NCI-H1436 treated with DMSO at 0.1 percent for 48 hours (cell line): ENCODE measurements at places on chromosomes 6 and 20.
A peak's percentile ranks its signal among the peaks of the same experiment; 100 is the strongest.

- no peak for DNase-seq
Observed at GRCh38 chr6:148027201-148027600, 315.4 kb upstream of the SASH1 start.

DNA sequence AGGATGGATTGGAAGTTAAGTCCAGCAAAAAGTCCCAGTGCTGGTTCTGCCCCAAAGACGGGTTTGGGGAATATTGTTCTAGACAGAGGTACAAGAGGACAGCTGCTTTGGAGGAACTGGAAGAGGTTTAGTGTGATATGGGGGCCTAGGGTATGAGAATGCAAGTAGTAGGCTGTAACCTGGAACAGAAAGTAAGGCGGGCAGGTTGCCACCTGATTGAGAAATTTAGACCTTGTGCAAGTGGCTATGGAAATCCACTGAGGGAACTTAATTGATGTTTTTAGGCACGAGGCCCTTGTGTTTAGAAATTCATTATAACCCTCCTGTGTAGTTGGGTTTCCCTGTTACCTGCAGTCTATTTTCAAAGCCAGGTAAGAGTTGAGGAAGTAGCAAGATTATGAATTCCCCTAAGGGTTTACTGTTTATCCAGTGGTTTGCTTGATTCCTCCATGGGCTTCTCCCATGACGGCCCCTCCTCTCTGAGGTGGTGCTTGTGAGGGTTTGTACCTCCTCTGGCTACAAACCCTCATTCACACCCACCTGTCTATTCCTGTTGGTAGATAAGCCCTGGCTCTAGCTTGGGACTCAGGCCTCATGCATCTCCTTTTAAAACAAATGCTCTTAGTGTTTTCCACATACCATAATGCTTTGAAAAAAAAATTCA is 42.0 kb upstream of the BCAS1 start:
- no peak for DNase-seq

DNA sequence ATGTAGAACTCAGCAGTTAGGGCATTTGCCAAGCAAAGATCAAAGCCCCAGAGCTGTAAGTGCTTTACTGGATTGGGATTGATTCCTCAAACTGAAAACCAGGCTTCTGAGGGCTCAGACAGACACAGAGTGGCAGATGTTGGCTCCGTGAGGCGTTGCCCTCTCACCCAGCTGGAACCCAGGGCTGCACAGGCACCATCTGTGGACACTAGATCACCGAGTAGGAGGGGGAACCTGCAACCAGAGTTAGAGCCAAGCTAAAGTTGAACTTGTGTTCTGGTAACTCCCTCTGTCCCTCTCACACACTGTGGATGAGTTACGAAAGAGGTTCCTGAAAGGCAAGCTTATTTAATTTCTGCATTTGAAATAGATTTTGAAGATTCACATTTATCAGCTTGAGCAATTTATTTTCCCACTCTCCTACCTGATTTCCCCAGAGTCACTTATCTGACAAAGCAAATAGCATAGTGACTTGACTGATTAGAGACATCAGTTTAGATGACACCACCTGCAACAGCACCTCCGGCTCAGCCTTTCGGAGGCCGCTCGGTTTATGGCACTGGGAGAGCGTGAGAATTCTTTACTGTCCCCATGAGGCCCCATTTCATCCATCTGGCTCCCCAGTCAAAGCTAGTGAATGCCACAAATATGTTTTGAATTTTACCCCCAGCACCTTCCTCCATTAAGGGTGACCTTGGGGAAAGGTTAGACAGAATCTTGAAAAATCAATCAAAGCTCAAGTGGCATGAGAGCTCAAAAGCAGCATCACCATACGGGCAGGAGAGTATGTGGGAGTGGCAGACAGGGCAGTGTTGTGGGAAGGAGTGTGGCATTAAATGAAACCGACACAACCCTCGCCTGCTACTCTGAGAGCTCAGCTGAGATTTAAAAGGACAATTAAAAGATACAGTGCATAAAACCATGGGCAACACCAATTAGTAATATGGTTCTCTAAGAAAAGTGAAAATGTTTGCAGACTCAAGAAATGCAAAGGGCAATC is 48.5 kb downstream of the RPF2 start:
- DNase-seq, result no peak

DNA sequence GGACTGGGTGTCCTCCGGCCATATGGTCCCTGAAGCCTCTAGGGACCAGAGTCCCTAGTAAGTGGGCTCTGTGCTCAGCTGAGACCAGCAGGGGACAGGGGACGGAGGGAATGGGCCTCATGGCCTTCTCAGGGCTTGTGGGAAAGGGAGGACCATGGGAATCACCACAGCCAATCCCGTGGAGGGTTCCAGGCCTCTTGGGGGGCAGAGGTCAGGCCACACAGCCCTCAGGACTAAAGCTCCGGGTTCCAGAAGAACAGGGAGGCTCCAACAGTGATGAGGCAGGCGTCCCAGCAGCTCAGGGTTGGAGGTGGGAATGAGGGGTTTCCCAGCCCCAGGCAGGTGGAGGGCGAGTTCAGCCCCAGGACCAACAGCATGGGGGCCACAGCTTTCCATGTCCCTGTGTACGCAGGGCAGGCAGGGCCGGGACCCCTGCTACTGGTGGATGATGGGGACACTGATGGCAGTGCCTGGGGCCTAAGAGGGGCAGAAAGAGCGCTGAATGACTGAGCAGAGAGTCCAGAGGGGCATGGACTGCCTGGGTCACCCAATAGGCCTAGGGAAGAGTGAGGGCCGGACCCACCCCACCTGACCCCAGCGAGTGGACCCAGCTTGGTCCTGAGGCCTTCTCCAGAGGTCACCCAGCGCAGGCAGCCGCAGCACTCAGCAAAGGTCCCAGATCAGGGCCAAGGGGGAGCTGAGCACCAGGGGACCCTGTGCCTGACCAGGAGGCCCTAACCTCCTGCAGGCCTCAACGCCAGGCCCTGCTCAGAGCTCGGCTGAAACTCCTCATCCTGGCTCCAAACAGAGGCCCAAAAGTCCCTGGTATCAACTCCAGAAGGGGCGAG is 8.8 kb downstream of the MYL9 start:
- DNase-seq, result no peak

DNA sequence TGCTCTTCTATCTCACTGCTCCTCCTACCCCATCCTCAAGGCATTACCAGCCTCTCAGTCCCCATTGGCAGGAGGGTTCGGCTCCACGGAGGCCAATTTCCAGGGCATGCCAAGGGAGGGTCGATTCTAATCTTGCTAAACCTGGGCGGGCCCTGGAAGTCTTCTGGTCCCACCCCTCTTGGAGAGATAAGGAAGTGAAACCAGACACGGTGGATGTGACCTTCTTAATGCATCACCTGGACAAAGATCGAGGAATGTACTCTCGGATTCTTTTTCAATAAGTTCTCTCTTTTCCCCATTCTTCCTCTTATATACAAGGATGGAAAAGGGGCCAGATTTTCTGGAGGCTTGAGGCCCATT is 112.2 kb upstream of the ARMC2 start:
- no peak for DNase-seq

DNA sequence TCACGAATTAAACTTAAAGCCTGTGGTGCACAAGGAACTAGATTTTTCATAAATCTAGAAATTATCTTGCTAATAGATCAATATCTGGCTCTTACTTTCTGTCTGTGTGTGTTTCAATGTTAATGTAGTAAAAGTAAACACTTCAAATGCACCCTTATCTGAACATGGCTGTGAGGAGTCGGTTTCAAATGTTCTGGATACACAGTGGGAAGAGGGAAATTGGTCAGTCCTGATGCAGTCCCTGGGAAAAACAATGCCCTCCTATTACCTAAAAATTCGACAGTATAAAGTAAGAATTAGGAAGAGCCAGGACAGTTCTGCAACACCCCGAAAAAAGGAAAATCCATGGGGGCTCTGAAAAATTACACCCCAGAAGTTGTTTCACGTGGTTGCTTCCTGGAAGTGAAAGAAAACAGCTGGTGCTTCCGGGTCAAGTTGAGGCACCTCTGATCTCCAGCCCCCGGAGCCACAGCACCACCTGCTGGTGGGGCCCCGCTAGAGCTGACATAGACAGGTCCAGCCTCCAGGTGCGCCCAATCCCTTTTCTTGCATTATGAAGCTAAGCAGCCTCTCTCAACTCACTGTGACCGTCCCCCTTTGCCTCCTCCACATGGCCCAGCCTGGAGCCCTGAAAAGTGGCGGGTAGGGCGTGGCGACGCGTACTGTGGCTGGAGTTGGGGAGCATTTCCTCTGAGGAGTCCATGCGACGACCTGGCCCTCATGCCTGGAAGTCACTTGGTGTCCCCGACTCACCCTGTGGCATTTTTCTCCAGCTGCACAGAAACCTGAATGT is 8.3 kb downstream of the SEMG2 start:
- no peak for DNase-seq

- DNase-seq, result no peak
Observed at GRCh38 chr6:4948781-4949450, 54.9 kb downstream of the RPP40 start.

DNA sequence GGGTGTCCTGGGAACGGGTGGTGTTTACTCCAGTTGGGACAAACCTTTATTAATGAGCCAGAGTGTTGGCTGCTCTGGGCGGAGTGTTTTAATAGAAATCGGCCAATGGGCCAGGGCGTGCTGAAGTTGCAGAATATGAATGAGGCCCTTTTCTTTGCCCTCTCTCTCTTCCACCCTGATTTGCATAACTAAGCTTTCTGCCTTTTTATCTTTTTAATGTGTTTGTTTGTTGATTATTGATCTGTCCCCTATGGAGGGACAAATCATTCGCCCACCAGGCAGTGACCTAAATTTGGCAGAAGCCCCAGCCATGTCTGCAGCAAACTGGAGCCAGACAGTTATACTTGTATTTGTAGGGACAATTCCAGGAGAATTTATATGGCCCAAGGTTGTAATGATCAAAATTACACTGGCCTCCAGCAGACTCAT is 420.9 kb downstream of the PREX1 start:
- DNase-seq, result no peak

- no peak for DNase-seq
Observed at GRCh38 chr6:157316871-157317814, 6.2 kb downstream of the TMEM242 start.

DNA sequence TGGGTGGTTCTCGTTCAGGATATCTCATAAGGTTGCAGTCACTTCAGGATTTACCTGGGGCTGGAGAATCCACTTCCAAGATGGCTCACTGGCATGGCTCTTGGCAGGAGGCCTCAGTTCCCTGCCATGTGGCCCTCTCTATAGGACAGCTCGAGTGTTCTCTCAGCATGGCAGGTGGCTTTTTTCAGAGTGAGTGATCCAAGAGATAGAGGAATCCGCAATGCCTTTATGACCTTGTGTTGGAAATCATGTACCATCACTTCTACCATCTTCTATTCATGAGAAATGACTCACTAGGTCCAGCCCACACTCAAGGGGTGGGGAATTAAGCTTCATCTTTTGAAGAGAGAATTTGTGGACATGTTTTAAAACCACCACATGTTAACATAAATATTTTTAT is 37.8 kb downstream of the PPP1R16B start:
- no peak for DNase-seq

- DNase-seq, result no peak
Observed at GRCh38 chr6:6681075-6681849, 92.7 kb downstream of the LY86 start.

- DNase-seq, result no peak
Observed at GRCh38 chr6:142902636-142903053, 42.3 kb downstream of the HIVEP2 start.

GRCh38 chr6:157494132-157494710 is 113.2 kb downstream of the ZDHHC14 start:
- DNase-seq, result no peak

- no peak for DNase-seq
Observed at GRCh38 chr6:99349171-99350141, at the start of gene FAXC. Gene FAXC (minus strand): TSS chr6:99349674. CDS start chr6:99349372, 302 bp downstream.

DNA sequence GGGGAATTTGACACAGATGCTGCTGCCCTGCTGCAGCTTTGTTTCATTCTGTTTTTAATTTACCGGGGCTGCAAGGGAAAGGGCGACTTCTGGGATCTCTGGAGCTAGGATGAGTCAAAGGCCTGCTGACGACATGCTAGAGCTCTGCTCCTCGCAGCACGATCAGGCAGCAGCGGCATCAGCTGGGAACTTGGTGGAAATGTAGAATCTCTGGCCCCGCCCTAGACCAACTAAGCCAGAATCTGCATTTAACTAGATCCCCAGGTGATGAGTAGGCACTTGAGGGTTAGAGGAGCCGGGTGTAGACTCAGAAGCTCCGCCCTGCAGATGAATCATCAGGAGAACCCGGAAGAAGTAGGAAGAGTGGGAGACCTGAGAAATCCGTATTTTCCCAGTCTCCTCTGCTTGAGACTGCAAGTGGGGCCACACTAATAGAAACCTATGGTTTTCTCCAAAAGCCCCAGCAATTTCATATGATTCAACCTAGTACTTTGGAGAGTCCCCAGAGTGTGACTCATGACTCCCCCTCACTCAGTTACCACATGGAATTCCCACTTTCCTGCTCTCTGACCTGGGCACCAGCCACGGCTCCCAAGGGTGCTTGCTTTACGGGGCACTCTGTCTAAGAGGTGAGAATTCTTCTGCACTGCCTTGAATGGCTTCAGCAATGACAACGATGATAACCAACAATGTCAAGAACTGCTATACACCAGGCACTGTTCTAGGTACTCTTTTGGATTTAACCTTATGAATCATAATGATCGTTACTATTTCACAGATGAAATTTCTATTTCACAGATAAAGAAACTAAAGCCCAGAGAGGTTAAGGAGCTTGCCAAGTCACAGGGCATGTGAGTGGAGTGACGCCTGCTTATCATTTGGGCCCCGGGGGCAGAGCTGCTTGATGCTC is 18.1 kb downstream of the TUBB2B start:
- DNase-seq, result peak; percentile 89

- no peak for DNase-seq
Observed at GRCh38 chr20:2624190-2624589, 28.2 kb upstream of the NOP56 start.

DNA sequence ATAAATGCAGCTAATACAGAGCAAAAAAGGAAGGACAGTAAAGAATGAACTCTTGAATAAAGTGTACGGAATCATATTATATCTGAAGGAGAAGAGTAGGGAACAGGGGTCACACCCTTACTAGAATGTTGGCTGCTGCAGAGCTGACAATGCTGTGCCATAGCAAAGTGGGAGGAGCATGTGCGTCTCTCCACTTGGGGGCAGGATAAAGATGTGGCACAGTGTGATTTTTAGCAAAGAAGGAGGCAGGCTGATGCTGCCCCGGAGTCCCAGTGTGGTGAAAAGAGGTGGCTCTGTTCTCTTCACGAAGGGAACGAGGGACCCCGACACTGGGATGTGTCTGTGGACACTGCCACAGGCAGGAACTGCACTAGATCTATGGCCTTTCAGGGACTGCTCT is 67.5 kb downstream of the INSM1 start:
- no peak for DNase-seq
